ENCODE measurements at places on chromosomes 2 and 18.
A peak's percentile ranks its signal among the peaks of the same experiment; 100 is the strongest.

DNA sequence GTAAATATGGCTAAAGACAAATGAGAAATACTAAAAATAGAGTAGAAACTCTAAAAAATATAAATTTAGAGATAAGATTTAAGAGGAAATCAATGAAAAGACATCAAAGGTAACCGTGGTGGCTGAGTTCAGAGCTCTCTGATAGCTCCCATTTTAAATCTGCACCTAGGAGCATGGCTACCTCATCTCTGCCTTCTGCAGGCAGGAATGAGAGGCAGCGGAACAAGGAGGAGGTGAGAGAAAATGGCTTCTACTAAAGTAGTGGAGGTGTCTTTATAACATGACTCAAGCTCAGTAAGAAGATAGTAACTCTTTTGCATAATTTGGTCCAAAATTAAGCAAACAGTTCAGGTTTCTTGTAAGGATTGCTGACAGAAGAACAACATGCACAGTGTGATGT, 758.7 kb upstream of the FSHR start:
- no peak for DNase-seq

DNA sequence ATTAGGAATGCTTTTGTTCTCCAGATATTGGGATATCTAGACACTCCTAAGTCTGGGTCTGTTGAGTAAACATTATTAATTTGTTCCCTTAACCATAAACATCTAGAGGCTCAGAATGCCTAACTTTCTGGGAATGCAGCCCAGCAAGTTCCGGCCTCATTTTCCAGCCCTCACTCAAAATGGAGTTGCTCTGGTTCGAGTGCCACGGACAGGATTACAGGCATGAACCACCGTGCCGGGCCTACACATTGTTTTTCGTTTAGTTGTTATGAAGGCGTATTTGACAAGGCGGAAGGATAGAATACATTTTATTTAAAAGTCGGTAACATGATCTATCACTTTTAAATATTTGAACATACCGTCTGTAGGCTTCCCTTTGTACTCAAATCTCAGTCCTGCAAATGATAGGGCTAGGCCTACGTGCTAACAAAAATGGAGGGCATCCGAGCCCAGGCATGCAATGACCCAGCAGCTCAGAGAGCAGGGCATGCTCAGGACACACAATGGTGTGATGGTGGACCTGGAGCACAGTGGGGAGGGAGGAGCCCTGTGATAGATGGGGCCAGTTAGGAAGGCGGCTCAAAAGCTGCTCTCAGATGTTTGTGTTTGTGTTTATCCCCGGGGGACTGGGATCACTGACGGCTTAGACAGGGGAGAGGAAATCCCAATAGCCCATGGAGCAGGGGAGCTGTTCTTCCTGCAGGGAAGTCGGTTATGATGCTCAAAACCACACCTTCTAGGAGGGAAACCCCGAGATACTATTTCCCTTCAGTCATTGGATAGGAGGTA, 2.9 kb upstream of the SCYGR1 start:
- no peak for DNase-seq

DNA sequence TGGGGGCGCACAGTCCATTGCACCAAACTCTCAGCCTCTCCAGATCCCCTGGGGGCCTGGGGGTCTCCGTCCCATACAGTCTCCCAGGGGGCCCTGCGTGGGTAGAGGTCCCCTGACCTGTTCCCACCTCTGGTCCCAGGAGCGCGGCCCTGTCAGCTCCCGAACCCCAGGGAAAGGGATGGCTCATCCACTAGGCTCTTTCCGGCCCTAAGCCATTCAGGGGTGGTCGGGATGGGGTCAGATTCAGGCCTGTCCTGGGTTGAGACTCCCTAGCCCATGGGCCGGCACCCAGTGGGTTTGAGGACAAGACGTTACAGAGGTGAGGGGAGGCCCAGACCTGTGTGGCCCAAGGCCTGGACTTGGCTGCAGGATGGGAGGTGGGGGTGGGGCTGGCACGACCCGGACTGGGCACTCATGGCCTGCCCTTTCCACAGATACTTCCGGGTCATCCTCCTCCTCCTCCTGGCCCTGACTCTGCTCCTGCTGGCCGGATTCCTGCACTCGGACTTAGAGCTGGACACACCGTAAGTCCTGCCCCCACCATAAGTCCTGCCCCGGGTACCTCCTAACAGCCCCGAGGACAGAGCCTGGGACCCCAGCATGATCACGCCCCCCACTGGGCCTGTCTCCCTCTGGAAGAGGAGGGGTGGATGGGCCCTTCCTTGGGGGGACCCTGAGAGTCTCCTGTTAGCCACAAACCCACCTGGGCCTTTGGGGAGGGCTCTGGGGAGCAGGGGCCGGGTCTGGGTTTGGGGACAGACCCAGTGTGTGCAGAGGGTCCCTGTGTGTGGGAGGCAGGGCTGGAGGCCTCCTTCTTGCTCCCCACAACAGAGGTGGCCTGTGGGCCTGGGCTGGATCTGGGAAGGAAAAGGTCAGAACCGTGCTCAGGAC, 10.1 kb upstream of the NEU4 start:
- DNase-seq: no peak

GRCh38 chr2:77995161-77995560, 473.0 kb upstream of the LRRTM4 start:
- DNase-seq: no peak

GRCh38 chr2:3169106-3169870, 208.3 kb downstream of the EIPR1 start:
- DNase-seq: no peak

GRCh38 chr18:52694804-52695203, 354.8 kb downstream of the DCC start:
- DNase-seq: no peak

DNA sequence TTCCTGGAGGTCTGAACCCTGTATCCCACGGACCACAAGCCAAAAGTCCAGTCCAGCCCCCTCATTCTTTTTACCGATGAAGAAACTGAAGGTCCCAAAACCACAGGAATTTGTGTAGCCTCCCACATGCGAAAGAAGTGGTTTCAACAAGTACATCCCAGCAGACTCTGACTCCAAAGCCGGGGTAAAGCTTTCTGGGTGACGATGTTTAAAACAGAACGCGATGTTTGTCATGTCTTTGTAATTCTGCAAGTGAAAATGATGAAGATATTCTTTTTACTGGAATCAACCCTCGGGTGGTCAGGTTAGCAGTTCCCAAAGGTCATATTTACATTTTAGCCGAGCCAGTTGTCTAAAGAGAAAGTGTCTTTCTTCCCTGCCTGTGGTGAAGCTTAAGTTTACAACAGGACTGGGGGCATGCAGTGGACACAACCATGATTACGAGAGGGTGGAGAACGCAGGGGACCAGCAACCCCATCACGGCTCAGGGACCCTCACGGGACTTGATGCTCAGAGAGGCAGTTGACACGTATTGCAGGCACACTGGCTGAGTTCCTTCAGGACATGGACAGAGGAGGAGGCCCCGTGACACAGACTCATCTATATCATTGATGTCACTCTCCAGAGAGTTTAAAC, 17.8 kb upstream of the TMEM131 start:
- no peak for DNase-seq

DNA sequence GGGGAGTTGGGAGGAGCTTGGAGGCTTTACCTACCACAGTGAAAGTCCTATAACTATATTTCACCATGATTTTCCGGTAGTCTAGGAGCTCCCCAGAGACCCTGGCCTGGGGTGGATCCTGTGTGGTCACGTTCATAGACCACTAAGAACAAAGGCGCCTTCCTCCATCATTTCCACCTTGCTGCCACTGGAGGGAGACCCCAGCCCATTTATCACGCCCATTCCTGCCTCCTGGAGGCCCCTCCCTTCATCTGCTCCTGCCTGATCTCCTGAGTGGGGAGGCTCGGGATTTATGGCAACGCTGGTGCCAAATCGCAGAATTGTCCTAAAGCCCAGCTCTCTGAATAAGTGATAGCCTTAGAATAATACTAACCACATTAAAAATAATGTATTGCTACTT, 507.6 kb upstream of the SPHKAP start:
- DNase-seq: peak; percentile 12

- DNase-seq: no peak
These were observed 41.6 kb downstream of the PKDCC start for GRCh38 chr2:42089340-42089925.

GRCh38 chr2:149183187-149183586, 144.7 kb downstream of the LYPD6B start:
- DNase-seq: no peak

- no peak for DNase-seq
These were observed 172.8 kb downstream of the ACOXL start for GRCh38 chr2:110905217-110905616.

DNA sequence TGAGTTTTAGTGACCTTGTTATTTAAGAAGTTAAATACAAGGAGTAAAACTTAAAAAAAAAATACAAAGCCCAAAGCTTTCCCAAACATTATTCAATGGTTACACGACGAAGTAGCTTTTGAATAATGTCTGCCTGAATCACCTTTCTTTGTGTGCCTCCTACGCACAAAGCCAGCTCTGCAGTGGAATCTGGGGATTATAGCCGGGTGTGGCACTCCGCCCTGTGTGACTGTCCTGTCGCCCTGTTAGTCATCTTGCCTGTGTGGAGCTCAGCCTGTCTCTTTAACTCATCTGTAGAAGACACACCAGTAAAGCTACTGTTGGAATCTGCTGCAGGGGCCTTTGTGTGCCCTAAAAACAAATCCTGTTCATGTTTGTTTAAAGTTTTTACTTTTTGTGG, 79.4 kb upstream of the TCF7L1 start:
- no peak for DNase-seq

GRCh38 chr2:176679061-176679669, 409.9 kb downstream of the MTX2 start:
- no peak for DNase-seq

GRCh38 chr2:64661741-64662169, 8.0 kb upstream of the SERTAD2 start:
- no peak for DNase-seq

- DNase-seq: no peak
These were observed 75.1 kb upstream of the TMEM247 start for GRCh38 chr2:46404181-46404759.

GRCh38 chr2:97750017-97750416, 36.6 kb downstream of the ZAP70 start:
- no peak for DNase-seq

- DNase-seq: no peak
These were observed 13.9 kb upstream of the GULP1 start for GRCh38 chr2:188277786-188278185.

DNA sequence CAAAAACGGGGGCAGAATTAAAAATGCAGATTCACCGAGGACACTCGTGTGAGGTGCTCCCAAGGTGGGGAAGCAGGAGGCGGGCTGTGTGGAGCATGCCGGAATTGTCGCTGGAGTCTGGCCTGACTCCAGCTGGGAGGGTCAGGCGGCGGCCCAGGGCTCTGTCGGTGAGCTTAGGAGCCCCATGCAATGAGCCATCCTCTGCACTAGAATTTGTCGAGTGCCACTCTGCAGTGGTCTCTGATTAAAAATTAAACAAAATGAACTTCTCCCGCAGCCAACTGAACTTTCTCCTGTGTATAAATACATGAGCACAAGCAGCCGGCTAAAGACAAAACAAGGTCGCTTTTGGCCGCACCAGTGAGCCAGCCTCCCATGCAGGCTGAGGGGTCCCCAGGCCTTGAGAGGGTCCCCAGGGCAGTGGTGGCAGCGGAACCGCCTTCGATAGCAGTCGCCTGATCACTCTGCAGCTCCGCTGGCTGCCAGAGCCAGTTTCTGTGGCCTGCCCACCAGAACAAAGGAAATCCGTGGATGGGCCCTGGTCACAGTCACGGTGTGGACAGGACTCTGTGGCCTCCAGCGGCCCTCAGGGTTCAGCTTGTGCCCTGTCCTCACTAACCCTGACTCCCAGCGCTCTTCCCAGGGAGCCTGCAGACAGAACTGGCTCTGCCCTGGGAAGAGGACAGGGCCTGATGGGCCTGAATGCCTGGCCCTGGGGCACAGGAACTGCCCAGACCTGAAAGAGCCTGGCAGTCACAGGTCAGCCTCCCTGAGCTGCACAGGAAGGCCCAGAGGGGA, 201.3 kb downstream of the EIPR1 start:
- no peak for DNase-seq

GRCh38 chr2:100188326-100188725, 45.9 kb upstream of the AFF3 start:
- DNase-seq: no peak

GRCh38 chr2:200687922-200688920, 102.4 kb downstream of the AOX1 start:
- DNase-seq: no peak

DNA sequence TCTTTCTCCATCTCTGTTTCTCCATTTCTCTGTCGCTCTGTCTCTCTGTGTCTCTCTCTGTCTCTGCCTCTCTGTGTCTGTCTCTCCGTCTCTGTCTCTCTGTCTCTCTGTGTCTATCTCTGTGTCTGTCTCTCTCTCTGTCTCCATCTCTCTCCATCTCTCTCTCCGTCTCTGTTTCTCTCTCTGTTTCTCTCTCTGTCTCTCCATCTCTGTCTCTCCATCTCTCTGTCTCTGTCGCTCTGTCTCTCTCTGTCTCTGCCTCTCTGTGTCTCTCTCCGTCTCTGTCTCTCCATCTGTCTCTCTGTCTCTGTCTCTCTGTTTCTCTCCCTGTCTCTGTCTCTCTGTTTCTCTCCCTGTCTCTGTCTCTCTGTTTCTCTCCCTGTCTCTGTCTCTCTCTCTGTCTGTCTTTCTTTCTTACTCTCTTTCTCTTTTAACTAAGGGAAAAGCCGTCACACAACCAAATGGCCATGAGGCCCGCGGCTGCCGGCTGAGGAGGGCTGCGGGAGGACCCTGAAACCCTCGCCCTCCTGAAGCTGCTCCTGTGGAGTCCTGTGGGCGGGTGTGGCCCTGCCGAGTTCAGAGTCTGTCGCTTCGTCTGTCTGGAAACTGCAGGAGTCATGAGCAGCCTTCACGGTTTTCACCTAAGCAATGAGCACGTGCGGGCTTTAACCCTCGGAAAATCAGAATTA, 29.3 kb downstream of the NFATC1 start:
- no peak for DNase-seq

- DNase-seq: no peak
These were observed 393.0 kb upstream of the SALL3 start for GRCh38 chr18:78586586-78586985.

GRCh38 chr2:126707191-126707590, 51.2 kb downstream of the GYPC start:
- DNase-seq: no peak

DNA sequence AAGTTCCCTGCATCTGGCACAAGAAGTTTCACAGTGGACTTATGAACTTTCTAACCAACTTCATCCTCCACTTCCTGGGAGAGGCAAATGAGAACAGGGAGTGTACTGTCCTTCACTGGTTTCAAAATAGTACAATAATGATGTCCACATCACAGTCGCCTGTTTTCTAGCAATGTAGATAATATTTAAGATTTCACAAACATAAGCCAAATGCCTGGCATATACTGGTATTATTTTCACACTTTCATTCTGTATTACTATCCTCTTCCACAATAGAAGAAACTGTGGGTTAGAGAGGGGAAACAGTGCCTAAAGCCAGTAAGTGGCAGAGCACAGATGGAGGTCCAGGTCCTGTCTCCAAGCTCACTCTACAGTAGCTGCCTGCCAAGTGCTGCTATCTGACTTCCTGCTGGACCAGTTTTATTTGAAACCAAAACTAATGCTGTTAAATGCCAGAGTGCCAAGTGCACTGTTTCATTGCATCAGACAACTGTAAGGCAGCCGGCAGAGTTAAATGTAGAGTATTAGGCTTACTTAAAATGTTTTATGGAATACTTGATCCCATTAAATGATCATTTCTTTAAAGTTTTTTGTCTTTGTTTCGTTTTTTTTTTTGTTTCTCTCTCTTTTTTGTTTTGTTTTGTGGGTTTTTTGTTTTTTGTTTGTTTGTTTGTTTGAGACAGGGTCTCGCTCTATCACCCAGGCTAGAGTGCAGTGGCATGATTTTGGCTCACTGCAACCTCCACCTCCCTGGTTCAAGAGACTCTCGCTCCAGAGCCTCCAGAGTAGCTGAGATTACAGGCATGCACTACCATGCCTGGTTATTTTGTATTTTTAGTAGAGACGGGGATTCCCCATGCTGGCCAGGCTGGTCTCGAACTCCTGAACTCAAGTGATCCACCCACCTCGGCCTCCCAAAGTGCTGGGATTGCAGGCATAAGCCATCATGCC, 15.1 kb downstream of the COBLL1 start:
- DNase-seq: no peak

Data from right renal pelvis (tissue), 4 donors.